Chondrocyte (in vitro differentiated cells): ENCODE measurements at places on chromosomes 11 and 22. TPM values are rescaled to one million over a fixed set of nuclear protein-coding genes. Genes with fewer than 3 reads are reported as not detected.

DNA sequence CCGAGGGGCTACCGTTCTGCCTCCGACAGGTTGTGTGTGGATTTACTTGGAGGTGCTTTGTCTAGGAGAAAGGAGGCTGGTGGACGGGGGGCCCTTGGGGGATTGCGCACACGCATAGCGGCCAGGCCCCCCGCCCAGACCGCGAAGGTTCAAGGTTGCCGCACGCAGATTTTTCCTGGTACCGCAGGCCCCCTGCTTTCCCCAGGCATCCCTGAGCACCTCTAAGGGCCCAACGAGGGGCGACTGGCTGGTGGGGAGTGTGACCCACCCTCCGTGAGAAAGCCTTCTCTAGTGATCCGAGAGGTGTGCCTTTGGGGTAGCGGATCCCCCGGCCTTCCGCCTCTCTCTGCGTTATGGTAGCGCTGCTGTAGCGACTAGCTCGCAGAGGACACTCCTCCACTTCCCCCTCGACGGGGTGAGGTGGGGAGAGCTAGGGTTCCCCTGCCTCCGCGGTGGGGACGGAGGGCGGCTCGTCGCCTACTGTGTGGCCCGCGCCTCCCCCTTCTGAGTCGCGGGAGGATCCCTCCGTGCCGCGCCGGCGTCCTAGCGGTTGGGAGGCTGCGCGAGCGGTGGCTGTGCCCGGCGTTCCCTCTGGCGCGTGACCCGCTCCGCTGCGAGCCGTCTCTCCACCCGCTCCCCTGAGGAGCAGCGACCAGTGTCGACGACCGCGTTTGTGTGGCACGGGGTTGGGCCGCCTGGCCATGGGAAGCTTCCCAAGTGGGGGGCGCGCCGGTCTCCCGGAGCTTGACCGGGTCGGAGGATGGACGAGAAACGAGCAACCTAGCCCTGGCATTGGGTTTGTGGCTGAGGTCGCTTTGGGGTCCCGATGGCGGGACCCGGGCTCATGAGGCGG is 3900.0 kb upstream of the OR11H1 start:
- DNase-seq = no peak

DNA sequence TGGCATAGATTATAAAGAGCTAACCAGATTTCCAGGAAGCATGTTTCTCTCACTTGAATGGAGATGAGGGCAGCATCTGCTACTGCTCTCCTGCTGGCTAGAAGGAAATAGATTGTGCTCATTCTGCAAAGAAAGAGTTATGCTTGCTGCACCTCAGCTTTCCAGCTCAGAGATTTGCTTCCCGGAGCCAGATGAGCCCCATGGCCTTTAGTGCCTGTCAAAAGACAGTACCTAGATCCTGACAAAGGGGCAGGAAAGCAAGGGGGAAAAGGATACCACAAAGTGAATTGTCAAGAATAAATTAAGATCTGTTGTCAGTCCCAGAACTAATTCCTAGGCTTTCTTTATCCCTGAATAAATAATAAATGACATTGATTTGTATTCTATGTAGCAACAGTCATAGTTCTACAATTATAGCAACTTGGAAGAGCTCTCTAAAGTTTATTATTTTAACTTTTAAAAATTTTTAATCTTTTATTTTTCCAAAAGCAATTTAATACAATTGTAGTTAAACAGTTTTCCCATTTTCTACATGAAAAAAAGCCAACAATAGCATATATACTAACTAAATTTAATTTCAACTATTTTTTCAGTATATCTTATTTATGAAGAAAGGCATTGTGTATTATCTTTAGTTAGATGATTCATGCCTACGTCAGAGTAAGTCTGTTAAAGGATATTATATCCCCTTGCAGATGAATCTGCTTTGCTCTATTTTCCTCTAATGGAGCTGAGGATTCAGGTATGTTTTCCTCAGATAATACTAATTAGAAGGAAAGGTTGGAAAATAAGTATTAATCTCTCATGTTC is 306.1 kb upstream of the DDI1 start:
- DNase-seq = no peak

PHLDB1 gene
- total RNA-seq = 164 to 271 TPM (median 179 TPM) in 3 replicates

GRCh38 chr11:126029805-126030204 is 32.9 kb downstream of the CDON start:
- DNase-seq = no peak

PNPLA5 gene
- total RNA-seq = not detected in 3 replicates

DNA sequence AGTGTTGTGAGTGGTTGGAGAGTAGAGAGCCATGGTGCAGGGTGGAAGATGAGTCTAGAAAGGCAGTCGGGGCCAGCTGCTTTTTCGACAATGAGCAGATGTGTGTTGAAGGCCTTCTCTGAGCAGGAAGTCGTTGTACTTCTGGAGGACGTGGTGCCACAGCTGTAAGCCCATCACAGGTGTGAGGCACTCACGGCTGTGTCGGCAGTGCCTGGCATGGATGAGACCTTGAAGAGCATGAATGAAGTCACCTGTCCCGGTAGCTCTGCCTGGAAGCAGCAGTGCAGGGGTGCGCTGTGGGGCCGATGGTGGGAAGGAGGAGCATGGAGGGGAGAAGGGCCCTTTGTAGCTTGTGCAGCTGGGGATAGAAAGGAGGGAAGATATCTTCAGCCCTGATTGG is 165.2 kb downstream of the PKNOX2 start:
- no peak for DNase-seq

LIF gene
- total RNA-seq = 18.9 to 21.5 TPM (median 21.3 TPM) in 3 replicates

DNA sequence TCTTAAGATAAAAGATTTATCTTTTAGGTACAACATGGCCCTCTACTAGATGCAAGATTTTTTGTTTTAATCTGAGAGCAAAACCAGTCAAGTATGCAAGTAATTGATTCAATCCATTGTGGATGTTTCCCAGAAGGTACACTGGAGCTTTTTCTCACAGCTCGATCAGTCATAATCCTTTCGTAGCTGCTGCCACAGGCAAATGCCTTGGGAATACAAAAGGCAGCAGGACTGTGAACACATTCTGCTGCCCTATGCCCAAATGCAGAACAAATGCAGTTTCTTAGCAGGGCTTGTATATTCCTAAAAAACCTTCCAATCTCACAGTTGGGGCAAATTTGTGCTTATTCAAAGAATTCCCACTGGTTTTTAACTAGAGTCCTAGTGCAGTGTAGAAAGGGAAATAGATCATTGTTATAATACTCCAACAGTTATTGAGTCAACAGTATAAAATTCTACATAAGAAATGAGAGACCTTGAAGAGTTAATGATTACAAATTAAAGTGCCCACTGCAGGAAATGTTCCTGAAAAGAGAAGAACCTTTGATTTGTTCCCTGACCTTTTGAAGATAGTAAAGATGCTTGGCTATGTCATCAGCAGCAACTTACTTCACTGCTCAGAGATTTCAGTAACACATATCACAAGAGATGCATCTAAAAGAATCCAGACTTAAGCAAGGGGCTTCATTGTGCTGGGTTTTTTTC is 14.1 kb downstream of the LPXN start:
- DNase-seq = no peak

- DNase-seq = no peak
Observed at GRCh38 chr11:120192831-120193625, 17.8 kb upstream of the OAF start.

DNA sequence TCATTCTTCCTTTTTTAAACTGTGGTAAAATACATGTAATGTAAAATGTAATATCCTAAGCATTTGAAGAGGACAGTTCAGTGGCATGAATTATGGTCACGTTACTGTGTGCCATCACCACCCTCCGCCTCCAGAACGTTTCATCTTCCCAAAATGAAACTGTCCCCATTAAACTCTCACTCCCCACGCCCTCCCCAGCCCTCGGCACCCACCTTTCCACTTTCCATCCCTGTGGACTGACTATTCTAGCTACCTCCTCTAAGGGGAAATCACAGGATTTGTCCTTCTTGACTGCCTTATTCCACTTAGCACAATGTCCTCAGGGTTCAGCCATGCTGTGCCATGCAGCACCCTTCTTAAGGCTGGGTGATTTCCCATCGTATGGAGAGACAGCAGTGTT is 1509.5 kb downstream of the BRD1 start:
- no peak for DNase-seq

GRCh38 chr11:65852508-65853245 is 5.3 kb downstream of the CFL1 start:
- DNase-seq = no peak

GRCh38 chr11:70437111-70437784 is 38.9 kb downstream of the CTTN start:
- DNase-seq = no peak

DNA sequence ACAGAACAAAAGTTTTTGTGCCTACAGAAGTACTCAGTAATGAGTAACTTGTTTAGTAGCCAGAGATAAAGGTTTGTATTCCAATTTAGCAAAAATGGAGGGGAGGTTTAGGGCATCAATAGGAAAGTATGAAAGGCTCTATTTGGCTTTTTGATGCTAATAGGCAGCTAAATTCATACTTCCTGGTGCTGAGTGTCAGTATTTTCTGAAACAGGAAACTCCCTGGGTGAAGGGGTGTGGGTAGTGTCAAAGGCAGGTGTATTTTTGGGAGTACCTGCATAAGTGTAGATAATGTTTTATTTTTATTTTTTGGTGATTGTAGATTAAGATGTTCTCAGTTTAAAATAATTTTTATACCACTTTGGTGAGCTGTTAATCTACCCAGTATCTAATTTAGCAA is 29.3 kb upstream of the MMP7 start:
- DNase-seq = no peak

GRCh38 chr11:133181066-133181465 is 351.2 kb downstream of the OPCML start:
- no peak for DNase-seq

DNA sequence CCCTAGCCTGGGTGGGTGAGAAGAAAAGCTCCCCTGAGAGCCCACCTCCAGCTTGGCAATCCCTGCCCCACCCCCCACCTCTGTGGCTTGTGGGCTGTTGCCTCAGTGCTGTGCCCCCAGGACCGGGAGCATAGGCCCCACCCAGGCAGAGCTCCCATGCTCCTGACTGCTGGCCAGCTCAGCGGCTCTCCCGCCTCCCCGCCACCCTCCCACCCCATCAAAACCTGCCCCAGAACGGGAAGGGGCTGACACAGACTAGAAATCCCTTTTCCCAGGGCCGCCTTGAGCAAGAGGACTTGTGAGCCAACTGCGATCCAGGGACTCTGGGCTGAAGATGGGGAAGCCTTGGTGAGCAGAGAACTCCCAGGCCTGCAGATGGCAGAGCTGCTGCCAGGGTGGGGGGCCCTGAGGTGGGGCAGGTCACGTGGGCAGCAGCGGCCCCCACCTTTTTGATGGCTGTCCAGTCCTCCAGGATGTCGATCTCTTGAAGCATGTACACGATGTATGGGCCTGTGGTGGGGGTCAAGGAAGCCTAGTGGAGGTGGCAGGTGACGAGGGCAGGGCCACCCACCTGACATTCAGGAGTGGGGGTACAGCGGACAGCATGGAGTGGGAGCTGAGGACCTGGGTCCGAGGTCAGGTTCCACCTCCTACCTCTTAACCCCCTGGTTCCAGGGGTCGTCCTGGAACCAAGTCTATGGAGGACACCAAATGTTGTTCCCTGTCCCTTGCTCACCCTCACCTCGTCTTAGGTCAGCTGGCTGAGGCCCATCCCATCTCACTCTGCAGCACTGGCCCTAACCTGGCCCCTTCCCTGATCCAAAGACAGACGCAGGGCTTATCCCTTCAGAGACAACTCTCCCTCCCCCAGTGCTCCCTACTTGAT is 2.3 kb upstream of the RIN1 start:
- peak; percentile 72 for DNase-seq

GRCh38 chr11:123122341-123122740 is 60.4 kb upstream of the HSPA8 start:
- no peak for DNase-seq

DNA sequence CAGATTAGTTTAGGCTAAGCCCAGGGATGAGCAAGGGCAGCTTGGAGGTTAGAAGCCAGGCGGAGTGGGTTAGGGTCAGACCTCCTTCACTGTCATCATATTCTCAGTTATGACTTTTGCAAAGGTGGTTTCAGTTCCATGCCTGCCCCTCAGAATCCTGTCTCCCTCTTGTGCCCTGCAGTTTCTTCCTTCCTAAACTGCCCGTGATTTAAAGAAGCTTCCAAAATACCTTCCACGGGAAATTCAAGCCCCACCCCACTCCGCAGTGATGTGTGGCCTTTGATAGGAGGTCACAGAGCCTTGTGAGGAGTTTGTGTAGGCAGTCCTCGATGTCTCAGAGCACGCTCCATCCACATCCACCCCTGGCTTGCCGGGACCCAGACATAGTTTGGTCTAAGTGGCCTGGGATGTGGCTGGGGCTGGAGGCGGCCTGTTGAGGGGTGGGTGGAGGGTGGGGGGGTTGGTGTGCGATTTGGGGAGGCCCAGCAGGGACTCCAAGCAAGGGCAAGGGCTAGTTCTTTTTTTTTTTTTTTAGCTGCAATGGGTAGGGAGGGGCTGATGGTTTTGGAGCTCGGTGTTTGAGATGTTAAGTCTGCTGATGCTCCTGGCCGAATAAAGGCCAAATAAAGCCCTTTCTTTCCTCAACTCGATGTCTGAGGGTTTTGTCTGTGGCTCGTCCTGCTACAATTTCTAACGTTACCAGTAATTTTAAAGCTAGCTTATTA is 1.6 kb upstream of the IFITM1 start:
- no peak for DNase-seq

DNA sequence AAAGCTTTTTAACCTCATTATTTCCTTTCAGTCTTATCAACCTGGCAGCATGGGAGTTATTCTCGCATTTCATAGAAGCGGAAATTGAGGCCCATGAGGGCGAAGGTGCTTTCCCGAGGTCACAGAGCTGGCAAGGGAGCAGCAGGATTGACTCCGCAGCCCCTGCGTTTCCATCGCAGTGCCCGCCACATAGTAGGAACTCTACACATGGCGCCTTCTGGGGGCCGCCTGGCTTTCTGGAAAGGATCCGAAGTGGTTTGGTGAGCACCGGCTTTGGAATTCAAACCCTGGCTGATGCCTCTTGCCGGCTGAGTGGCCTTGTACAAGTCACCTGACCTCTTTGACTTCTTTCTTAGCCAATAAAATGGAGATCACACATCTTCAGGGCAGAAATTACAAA is 93.4 kb downstream of the CEP164 start:
- DNase-seq = peak; percentile 50

CSRP3 gene
- not detected in 3 replicates for total RNA-seq

- DNase-seq = no peak
Observed at GRCh38 chr11:129012880-129013279, 70.2 kb upstream of the TP53AIP1 start.

TMEM41B gene
- 24.6 to 30.8 TPM (median 27.9 TPM) in 3 replicates for total RNA-seq

B3GAT1 gene
- 0.27 to 0.62 TPM (median 0.37 TPM) in 3 replicates for total RNA-seq

- no peak for DNase-seq
Observed at GRCh38 chr11:122772945-122773344, 65.4 kb upstream of the CRTAM start.

KDM4E gene
- not detected in 3 replicates for total RNA-seq

DNA sequence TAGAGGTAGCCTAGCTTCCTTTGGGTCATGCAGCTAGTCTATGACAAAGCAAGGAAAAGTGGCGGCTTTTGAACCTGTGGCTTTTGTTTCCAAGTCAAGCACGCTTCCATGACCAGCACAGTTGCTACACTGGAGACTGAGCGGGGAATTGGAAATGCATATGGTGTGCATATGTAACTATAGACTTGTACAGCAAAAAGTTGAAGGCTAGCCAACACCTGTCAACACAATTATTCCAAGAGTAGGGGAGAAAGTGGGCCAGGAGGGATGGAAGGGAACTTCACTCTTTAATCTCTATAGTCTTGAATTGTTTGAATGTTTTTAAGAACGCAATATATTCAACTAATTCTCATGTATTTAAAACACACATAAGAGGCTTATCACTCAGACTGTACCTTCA is 218.5 kb upstream of the CADM1 start:
- DNase-seq = no peak

RASSF10 gene
- total RNA-seq = not detected in 3 replicates
